ENCODE measurements at places on chromosomes 12 and 14.

- DNase-seq, result no peak
Observed at GRCh38 chr12:94879542-94879941, 124.0 kb downstream of the NDUFA12 start.

- DNase-seq, result no peak
Observed at GRCh38 chr14:70114621-70115156, 74.1 kb downstream of the SLC8A3 start.

DNA sequence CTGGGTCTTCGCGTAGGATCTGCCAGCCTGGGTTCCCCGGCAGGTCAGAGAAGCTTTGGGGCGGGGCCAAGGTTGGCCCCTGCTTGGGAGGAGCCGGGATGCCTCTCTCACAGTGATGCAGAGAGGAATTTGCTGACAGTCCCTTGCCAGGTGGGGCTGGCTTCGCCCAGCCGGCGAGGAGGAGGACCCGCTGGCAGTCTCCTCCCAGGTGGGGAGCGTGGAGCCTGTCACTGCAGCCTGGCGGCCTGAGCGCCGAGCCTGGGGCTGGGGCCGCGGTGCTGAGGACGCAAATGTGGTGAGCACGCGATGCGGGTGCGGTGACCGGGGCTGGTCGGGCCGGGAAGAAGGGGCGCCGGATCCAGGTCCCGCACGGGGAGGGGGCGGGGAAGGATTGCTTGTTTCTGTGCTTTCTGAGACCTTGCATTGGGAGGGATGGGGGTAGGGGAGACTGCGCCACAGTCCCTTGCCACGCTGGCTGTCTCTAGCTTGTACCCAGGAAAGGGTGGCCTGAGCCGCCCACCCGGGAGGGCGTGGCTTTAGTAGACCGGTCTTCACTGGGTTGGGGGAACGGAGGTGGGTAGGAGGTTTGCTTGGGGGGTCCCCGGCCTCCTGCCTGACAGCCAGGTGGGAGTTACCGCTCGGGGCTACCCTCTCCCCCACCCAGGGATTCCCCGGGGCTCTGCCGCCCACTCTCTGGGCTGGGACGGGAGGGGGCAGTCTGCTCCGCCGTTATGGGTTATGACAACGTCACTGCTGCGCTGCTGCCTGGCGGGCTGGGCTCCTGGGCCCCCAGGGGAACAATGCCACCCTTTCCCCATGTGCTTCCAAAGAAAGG lies at the start of gene TMEM63C:
Gene TMEM63C (plus strand): TSS at position 196 of the 835 bp plus-strand sequence. CDS start 37,016 bp downstream, outside the sequence.
- DNase-seq, result peak; percentile 76

DNA sequence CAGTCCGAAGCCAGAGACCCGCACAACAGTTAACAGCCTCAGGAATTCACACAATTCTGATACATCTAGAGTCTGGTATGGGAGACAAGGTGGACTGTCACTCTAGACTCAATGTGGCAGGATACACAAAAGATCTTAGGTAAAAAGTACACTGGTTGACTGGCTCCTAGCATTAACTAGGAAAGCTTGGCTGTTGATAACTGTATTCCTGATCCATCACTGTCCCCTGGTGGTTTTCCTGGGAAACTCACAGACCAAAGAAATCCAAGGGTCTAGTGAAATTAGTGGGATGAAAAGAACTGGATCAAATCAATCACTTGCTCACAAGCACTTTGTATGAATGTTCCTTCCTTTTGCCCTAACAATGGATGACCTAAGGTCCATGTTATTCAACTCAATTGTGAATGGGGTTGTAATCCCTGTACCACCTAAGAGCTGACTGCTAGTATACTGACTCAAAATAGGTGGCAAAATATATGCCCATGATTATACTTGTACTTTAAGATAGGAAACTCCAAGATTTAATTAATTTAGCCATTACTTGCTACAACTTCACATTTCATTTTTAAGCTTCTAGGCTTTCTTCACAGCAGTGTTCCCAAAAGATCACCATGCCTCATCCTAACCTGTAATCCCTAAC lies 14.0 kb downstream of the NPC2 start:
- no peak for DNase-seq

GRCh38 chr14:38517426-38517825 lies 261.5 kb upstream of the CLEC14A start:
- no peak for DNase-seq
